ENCODE measurements at places on chromosomes 16 and 17.

DNA sequence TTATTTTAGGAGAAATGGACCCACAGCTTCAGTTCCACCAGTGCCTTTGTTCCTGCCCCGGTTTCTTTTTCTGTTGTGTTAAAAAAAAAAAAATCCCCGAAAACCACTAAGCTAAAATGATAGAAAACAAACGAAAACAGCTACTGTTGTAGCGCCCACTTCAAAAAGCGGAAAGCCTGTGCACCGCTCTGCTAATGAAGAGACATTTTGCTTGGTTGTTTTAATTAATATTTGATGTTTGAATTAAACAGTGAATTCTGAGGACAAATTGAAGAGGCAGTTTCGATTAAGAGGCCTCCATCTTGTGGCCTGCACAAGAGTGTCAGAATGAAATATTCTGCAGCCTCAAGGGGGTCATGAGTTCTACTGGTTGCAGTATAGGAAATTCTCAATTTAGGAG lies 186.7 kb downstream of the RPTOR start:
- DNase-seq, result no peak

- no peak for DNase-seq
These were observed 33.7 kb upstream of the HSBP1 start for GRCh38 chr16:83774066-83774465.

DNA sequence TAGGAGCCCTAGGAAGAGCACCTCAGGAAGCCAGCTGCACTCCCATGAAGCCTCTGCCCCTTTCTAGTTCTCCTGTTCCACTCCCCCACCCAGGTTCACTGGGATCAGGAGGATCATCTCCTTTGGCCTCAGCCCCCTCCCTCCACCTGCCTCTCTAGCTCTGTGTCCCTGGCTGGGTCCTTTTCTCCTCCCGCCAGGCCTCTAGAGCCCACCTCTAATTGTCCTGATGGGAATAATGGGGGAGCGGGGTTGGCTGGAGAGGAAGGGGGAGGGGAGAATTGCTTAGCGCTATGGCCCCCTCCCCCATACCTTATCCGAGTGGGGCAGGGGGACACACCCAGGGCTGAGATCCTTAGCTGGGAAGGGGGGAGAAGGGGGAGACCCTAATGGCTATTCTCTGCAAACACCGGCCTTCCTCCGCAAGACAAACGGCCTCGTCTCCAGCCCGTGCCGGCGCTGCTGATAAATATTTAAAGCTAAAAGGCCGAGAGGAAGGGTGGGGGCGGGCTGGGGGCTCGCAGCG lies 997 bp downstream of the HOXB7 start:
- DNase-seq, result no peak

DNA sequence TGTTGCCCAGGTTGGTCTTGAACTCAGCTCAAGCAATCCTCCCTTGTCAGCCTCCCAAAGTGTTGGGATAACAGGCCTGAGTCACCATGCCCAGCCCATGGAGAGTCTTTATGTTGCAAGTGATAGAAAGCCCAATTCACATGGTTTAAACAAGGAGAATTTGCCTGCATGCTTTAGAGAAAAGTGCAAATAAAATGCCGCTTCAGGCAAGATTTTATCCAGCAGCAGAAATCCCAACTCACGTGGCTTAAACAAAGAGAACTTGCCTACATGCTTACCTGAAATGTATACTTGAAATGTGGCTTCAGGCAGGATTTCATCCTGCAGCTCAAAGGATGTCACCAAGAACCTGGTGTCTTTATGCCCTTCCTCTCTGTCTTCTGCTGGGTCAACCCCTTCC lies 28.8 kb upstream of the XYLT2 start:
- DNase-seq, result no peak

DNA sequence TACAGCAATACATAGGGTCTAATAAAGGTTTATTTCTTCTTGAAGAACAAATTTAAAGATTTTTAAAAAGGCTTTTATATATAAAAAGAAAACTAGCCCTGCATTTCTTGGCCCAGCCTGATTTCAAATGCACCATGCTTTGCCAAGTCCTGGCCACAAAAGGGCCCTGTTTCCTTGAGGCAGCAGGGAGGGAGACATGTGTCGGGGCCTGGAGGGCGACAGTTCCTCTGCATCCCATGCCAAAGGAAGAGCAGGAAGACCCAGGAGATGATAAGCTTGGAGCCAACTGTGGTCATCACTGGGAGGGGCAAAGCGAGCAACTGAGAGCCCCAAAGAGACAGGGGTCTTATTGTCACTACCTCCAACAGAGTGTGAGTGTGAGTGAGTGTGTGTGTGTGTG lies 571.5 kb upstream of the PSMD7 start:
- DNase-seq, result no peak

GRCh38 chr17:68924793-68925720 lies 30.1 kb downstream of the ABCA8 start:
- no peak for DNase-seq

DNA sequence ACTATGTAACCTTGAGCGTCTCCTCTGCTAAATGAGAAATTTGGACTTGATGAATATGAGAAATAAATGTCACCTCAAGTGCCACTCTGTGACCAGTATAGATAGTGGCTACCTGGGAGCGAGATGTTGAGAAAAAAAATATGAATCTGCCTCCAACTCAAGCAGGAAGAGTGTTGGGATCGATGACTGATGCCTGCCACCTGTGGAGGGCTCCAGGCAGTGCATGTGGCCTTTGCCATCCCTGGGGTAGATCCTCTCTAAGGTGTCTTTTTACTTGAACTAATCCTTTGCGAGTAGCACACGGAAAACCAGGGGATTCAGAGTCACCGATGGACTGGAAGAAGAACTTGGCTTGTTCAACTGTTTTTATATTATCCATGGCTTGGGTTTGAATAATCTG lies 9.4 kb downstream of the CCDC182 start:
- DNase-seq, result no peak

DNA sequence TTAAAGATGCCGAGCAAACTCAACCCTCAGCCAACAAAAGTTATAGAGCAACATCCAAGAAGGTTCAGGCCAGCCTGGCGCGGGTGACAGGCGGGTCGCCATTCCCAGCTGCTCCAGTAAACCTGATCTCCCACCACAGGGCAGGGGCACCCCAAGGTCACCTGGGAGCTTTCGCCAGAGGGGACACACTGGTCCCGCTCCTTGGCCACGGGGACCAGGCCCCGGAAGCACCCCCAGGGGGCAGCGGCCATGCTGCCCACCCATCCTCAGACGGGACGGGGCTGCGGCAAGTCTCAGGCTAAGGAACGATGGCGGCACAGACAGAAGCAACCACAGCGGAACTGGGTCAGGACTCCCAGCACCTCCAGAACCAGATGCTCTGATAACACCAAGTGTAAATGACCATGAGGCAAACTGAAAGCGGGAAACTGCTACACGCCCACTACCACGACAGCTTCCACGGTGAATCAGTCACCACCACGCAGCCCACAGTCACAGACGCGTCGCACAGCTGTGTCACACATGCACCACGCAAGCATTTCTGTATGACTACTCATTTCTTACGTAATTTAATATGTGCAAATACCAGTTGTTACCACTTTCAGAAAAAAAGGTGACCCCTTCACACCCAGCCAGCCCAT lies 14.1 kb upstream of the CCDC154 start:
- DNase-seq, result no peak

GRCh38 chr17:78366109-78366848 lies 6.4 kb upstream of the SOCS3 start:
- no peak for DNase-seq

DNA sequence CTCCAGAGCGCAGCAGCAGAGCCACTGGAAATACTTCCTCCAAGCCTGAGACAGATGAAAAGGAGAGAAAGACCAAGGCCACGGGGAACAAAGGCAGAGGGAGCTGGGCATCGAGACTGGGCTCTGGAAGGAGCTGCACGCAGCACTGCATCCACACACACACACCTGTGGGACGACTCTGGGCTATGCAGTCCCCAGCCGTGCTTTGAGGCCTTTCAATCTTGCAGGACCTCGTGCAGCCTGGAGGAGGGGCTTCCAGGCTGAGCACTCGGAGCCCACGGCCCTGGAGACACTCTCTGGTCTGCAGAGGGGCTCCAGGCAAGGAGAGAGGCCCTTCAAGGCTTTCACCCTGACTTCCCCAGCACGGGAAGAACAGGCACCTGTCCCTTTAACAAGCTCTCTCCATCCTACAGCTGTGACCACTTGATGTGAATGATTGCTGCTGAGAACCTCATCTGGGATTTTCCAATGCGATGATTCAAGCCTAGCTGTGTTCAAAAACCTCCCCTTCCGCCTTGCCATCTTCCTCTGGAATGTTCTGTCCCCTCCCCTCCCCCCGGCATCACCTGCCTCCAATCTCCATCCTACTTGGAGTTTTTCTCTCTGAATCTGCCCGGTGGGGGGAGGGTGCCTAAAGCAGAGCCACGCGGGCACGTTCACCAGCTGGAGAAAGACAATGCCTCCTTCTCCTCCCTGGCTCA lies 37.5 kb downstream of the RBFOX3 start:
- no peak for DNase-seq

- DNase-seq, result no peak
These were observed 59.8 kb upstream of the FBXO47 start for GRCh38 chr17:39026980-39027451.

GRCh38 chr16:85733839-85734170 lies 17.1 kb downstream of the C16orf74 start:
- DNase-seq, result no peak

Data from activated CD8-positive, alpha-beta memory T cell treated with anti-CD3 and anti-CD28 coated beads, Interleukin-2, amount 50 U/mL, for 4 hours (primary cell).